ENCODE measurements at places on chromosomes 7 and 10.
A peak's percentile ranks its signal among the peaks of the same experiment; 100 is the strongest.

DNA sequence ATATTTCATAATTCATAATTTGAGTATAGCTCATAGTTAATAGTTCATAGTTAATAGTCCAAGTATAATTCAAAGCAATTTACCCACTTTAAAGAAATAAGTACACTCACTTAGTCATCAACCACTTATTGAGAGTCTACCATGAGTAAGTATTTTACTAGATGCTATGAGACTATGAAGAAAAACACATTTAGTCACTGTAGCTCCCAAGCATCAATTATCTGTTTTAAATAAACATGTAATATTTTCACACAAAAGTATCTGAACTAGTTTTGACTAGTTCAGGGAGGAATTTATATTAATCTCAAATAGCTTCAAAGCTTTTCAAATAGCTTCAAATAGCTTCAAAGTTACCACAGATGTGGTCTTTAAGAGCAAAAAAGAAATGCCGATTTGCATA lies 119.2 kb downstream of the ANK3 start:
- H3K36me3 ChIP-seq, result peaks cover 3% of the 10 kb centered on the region
- H3K4me3 ChIP-seq, result no peak overlapping the region
- no peak overlapping the region for H3K27ac ChIP-seq
- H3K4me1 ChIP-seq, result peaks cover 13% of the 10 kb centered on the region

DNA sequence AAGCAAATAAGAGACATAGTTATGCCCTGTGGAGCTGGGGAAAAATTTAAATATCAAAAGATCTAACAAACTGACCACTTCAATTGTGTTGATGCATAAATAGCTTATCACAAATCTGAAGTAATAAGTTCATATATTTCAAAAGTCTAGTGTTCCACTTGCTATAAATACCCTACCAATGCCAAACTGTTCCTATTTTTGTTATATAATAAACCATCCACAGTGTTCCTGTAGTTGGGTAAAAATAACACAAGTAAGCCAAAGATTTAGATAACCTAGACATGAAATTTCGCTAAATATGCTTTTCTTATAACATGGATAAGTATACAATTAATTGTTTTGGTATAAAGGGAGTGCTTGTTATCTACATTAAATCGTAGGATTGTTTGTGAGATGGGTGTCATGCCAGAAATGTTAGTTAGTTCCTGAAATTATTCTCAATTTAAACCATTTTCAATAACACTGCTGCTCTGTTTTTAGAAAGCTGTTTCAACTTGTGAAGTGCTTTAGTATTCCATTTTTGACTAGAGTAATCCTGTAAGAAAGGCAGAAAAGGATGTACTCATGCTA lies 85.5 kb downstream of the CACNA2D1 start:
- H3K27me3 ChIP-seq, result no peaks in the 10 kb centered on the region
- H3K4me3 ChIP-seq, result no peak overlapping the region
- no peak overlapping the region for H3K27ac ChIP-seq

- H3K27ac ChIP-seq, result no peak overlapping the region
- H3K36me3 ChIP-seq, result no peaks in the 10 kb centered on the region
- no peak for DNase-seq
- no peaks in the 10 kb centered on the region for H3K27me3 ChIP-seq
- no peak overlapping the region for H3K4me3 ChIP-seq
These were observed 728.8 kb downstream of the TYW1 start for GRCh38 chr7:67725423-67725822.

DNA sequence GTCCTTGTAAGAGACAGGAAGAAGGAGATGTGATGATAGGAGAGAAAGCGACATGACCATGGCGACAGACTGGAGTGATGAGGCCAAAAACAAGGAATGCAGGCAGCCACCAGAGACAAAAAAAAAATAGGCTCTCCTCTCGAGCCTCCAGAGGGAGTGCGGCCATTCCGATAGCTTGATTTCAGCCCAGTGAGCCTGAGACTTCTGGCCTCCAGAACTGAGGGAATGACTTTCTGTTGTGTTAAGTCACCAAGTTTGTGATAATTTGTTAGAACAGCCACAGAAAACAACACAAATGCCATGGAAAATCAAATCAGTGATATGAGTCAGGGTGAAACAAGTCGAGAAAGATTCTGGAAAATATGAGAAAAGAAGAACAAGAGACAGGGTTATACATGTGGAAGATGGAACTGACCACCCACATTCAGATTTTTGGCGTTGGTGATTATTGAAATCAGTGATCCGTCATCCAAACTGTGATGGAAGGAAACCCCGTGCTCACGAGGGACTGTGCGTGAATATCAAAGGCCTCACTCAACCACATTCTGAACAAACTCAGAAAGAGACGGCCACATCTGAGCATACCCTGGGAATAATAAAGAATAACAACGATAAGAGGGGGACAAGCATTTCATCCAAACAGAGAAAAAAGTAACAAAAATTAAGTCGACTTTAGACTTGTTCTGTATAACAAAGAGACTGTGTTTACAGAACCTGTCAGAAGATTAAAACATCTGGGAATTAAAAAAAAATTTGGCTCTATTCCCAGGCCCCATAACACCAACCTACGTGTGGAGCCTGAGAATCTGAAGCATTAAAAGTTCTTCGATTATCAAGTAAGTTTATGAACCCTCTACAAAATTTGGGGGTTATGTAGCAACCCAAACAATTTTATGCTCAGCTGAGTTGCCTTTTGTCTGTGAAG lies 72.1 kb downstream of the EEPD1 start:
- no peak overlapping the region for H3K27ac ChIP-seq
- H3K4me3 ChIP-seq, result no peak overlapping the region
- DNase-seq, result no peak
- no peaks in the 10 kb centered on the region for H3K4me1 ChIP-seq
- H3K27me3 ChIP-seq, result peaks cover 7% of the 10 kb centered on the region

GRCh38 chr10:6423413-6424170 lies 156.5 kb downstream of the PRKCQ start:
- H3K4me1 ChIP-seq, result no peaks in the 10 kb centered on the region
- no peak overlapping the region for H3K27ac ChIP-seq
- no peak overlapping the region for H3K4me3 ChIP-seq
- no peaks in the 10 kb centered on the region for H3K36me3 ChIP-seq

GRCh38 chr7:756231-756927 lies 29.3 kb upstream of the PRKAR1B start:
- H3K4me3 ChIP-seq, result no peak overlapping the region
- no peaks in the 10 kb centered on the region for H3K27me3 ChIP-seq
- DNase-seq, result no peak
- H3K27ac ChIP-seq, result no peak overlapping the region
- H3K4me1 ChIP-seq, result no peaks in the 10 kb centered on the region

GRCh38 chr10:124359336-124359832 lies 59.3 kb downstream of the OAT start:
- no peak overlapping the region for H3K27ac ChIP-seq
- H3K4me1 ChIP-seq, result peaks cover 6% of the 10 kb centered on the region
- peaks cover 2% of the 10 kb centered on the region for H3K36me3 ChIP-seq
- no peak for DNase-seq

DNA sequence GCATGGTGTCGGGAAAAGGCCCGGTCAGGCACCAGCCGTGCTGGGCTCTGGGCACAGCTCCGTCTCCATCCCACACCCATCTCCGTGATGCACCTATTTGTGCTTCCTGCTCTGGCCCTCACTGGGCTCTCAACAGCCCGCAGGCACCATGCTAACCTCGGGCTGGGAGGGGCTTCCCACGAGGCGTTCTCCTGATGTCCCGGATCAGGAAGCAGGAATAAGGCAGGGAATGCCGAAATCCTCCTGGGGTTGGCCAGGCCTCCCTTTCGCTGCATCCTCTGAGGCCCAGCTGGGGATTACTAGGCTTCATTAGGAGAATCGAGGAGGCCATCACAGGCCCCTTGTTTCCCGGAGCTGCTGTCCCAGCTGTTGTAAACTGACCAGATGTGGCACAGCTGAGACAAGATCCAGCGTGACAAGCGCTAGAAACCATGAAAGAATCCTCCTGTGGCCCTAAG lies 72.0 kb downstream of the FAM53B start:
- no peak for DNase-seq
- no peak overlapping the region for H3K4me3 ChIP-seq
- H3K27me3 ChIP-seq, result no peaks in the 10 kb centered on the region
- peak overlapping the region; percentile 18 for H3K27ac ChIP-seq
- H3K36me3 ChIP-seq, result peaks cover 87% of the 10 kb centered on the region

- H3K4me3 ChIP-seq, result no peak overlapping the region
- DNase-seq, result no peak
- H3K36me3 ChIP-seq, result peaks cover 1% of the 10 kb centered on the region
- H3K27ac ChIP-seq, result no peak overlapping the region
- no peaks in the 10 kb centered on the region for H3K27me3 ChIP-seq
These were observed 721.7 kb upstream of the GALNT17 start for GRCh38 chr7:70410134-70410750.

GRCh38 chr7:144468990-144469732 lies 65.7 kb upstream of the NOBOX start:
- H3K27ac ChIP-seq, result no peak overlapping the region
- H3K4me1 ChIP-seq, result peaks cover 15% of the 10 kb centered on the region
- no peak for DNase-seq
- peaks cover 16% of the 10 kb centered on the region for H3K36me3 ChIP-seq
- no peak overlapping the region for H3K4me3 ChIP-seq

DNA sequence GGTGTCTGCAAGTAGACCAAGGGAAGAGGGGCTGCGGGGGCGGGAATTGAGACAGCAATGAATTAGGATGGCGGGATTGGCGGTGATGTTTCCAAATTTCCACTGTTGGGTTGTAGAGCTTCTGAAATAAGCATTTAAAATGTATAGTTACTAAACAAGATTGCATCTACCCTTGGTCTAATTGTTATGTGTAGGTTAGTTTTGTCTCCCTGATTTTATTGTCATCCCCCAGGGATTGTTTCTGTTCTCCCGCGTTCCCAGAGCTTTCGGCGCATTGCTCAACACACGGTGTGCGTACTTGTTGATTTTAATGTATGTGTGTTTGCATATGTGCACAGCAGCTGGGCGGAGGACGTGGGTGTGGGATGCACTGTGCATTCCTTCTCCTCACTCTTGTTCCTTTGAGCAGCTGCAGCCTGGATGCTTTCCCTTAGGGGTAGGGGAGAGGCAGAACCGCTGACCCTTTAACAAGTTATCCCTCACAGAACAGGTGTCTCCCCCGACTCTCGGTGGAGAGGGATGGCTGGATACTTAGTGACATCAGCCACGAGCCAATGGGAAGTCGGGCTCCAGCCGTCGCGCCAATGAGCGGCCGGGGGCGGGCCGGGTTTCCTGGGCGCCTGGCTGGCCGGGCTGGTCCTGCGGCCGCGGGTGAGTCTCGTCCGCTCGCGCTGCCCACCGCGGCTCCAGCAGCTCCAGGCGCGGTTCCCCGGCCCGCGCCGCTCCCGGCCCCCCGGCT lies at the start of gene TSPAN33:
TSS of gene TSPAN33 (plus strand) at position 613 of the 739 bp plus-strand sequence. CDS start 274 bp downstream, outside the sequence.
- H3K27me3 ChIP-seq, result no peaks in the 10 kb centered on the region
- peak within 1 kb of the TSS; percentile 98 for H3K4me3 ChIP-seq
- H3K27ac ChIP-seq, result peak within 1 kb of the TSS; percentile 99
- DNase-seq, result peak; percentile 75
- H3K4me1 ChIP-seq, result peaks cover 48% of the 10 kb centered on the region

DNA sequence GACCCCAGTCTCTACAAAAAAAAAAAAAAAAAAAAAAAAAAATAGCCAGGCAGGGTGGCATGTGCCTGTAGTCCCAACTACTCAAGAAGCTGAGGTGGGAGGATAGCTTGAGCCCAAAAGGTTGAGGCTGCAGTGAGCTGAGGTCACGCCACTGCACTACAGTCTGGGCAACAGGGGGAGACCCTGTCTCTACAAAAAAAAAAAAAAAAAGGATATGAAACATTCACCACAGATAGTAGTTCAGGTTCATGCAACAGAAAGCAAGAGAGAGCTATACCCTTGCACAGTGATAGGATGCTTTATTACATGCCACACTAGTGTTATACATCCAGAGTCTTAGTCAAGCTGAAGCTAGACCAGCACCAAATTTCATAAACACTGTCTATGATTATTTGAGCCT lies 148.4 kb upstream of the KAT6B start:
- peaks cover 57% of the 10 kb centered on the region for H3K36me3 ChIP-seq
- no peak overlapping the region for H3K27ac ChIP-seq
- no peaks in the 10 kb centered on the region for H3K27me3 ChIP-seq
- H3K4me3 ChIP-seq, result no peak overlapping the region
- peaks cover 35% of the 10 kb centered on the region for H3K4me1 ChIP-seq

DNA sequence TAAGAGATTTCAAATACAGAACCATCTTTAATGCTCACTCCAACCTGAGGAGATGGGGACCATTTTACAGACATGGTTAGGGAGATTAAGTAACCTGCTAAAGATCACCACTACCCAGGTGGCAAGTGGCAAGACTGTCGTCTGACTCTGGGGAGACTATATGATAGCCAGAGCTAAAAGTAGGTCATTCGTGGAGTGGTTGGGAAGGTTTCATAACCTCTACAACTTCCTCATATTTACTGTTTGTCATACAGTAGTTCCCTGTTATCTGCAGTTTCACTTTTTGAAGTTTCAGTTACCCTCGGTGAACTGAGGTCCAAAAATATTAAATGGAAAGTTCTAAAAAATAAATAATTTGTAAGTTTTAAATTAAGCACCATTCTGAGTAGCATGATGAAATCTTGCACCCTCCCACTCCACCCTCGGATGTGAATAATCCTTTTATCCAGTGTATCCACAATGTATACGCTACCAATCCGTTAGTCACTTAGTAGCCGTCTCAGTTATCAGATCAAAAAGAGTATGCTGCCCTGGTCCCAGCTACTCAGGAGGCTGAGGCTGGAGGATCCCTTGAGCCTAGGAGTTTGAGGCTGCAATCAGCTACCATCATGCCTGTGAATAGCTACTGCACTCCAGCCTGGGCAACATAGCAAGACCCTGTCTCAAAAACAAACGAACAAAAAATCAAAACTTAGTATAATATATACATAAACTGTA lies 14.9 kb upstream of the LGI1 start:
- no peak for DNase-seq
- peaks cover 5% of the 10 kb centered on the region for H3K27me3 ChIP-seq
- peak overlapping the region; percentile 44 for H3K4me3 ChIP-seq
- no peaks in the 10 kb centered on the region for H3K36me3 ChIP-seq
- H3K4me1 ChIP-seq, result peaks cover 18% of the 10 kb centered on the region
- peak overlapping the region; percentile 65 for H3K27ac ChIP-seq

GRCh38 chr10:118994321-118994720 lies 35.2 kb upstream of the NANOS1 start:
- H3K4me1 ChIP-seq, result no peaks in the 10 kb centered on the region
- H3K4me3 ChIP-seq, result no peak overlapping the region
- H3K27ac ChIP-seq, result no peak overlapping the region
- H3K36me3 ChIP-seq, result no peaks in the 10 kb centered on the region
- peaks cover 10% of the 10 kb centered on the region for H3K27me3 ChIP-seq
- no peak for DNase-seq

DNA sequence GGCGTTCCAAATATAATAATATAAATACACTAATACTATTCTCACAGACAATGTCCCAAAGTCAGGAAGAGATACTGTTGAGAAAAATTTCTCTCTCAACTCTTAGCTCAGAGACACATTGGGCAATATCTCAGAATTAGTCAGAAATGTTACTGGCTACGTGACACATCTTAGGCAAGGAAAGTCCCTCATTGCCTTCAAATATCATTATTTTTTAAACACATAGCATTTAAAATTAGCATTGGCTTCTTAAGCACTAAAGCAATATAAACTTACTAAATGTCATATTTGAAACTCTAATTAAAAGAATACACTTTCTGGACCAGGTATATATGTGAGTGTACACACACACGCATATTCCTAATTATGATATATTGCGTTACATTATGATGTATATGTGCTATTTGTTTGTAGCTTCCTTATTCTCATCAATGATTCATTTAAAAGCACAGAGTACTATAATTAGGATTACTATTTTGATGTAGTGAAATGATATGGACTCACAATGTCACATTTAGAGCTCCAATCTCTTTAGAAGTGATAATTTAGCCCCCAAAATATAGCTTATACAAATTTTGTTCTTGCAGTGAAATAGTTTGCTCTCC lies 255.8 kb downstream of the TWIST1 start:
- no peak for DNase-seq
- H3K4me3 ChIP-seq, result no peak overlapping the region
- H3K4me1 ChIP-seq, result peaks cover 1% of the 10 kb centered on the region
